ENCODE measurements at places on chromosomes 6 and 20. TPM values are rescaled to one million over a fixed set of nuclear protein-coding genes. Genes with fewer than 3 reads are reported as not detected.
A peak's percentile ranks its signal among the peaks of the same experiment; 100 is the strongest.

Gene PSMF1
- total RNA-seq: 127 TPM

Gene ULBP1
- 0.15 TPM for total RNA-seq

Gene FUCA2
- total RNA-seq: 7.8 TPM

Gene MYCT1
- total RNA-seq: 0.25 TPM

Gene TMEM244
- total RNA-seq: not detected

Gene SLC22A16
- not detected for total RNA-seq

Gene CTCFL
- total RNA-seq: not detected

Gene KIF25
- not detected for total RNA-seq

Gene GATA5
- not detected for total RNA-seq

Gene LY6G6D
- not detected for total RNA-seq

Gene TRIM26
- total RNA-seq: 57.2 TPM

GRCh38 chr6:170089963-170090362, 200.9 kb downstream of the DLL1 start:
- H3K4me1 ChIP-seq: peaks cover 18% of the 10 kb centered on the region
- peak overlapping the region; percentile 57 for H3K4me3 ChIP-seq
- peak overlapping the region; percentile 63 for H3K27ac ChIP-seq
- no peaks in the 10 kb centered on the region for H3K36me3 ChIP-seq
- DNase-seq: no peak

GRCh38 chr6:84007871-84008270, 25.7 kb upstream of the MRAP2 start:
- H3K27me3 ChIP-seq: no peaks in the 10 kb centered on the region
- H3K36me3 ChIP-seq: no peaks in the 10 kb centered on the region
- H3K4me3 ChIP-seq: no peak overlapping the region
- no peak for DNase-seq
- no peak overlapping the region for H3K27ac ChIP-seq

DNA sequence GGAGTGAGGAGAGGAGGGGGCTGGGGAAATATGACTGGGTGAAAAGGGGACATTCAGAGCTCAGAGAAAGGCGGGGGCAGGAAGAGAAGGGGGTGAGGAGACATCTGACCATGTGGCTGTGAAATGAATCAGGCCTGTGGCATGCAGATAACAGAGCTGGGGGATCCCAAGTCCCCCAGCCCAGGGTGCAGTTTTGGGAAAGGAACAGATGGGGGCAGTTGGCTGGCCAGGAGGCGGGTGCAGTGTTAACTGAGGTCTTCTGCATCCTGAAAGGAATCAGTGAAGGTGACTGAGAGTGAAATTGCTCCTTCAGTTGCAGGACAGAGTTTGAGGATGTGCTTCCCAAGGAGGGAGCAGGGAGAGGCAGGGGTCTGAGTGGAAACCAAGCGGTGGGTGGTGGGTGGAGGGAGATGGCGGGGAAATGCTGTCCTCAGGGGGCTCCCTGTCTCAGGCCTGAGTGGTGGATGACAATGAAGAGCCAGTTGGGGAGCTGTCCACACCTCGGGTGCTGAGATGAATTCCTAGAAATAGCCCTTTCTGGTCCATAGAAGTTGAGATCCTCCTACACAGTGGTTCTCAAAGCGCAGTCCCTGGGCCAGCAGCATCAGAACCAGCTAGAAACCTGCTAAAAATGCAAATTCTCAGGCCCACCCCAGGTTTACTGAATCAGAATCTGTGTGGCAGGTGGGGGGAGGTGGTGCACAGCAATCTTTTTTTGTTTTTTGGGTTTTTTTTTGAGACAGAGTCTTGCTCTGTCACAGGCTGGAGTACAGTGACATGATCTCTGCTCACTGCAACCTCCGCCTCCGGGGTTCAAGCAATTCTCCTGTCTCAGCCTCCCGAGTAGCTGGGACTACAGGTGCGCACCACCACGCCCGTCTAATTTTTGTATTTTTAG, 26.0 kb upstream of the CCDC167 start:
- H3K4me1 ChIP-seq: peaks cover 16% of the 10 kb centered on the region
- no peak for DNase-seq
- H3K27me3 ChIP-seq: no peaks in the 10 kb centered on the region
- H3K4me3 ChIP-seq: no peak overlapping the region
- no peaks in the 10 kb centered on the region for H3K36me3 ChIP-seq

DNA sequence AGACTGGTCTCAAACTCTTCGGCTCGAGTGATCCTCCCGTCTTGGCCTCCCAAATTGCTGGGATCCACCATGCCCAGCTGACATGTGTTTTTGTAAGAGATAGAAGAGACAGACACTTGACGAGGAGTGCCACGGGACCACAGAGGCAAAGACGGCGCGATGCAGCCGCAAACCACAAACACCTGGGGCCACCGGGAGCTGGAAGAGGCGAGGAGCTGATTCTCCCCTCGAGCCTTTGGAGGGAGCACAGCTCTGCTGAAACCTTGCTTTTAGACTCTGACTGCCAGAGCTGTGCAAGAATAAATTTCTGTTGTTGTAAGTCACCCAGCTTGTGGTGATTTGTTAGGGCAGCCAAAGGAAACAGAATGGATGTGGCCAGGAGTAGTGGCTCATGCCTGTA, 46.9 kb downstream of the TFAP2C start:
- no peak overlapping the region for H3K4me3 ChIP-seq
- no peak overlapping the region for H3K27ac ChIP-seq
- H3K36me3 ChIP-seq: no peaks in the 10 kb centered on the region
- no peaks in the 10 kb centered on the region for H3K27me3 ChIP-seq
- no peaks in the 10 kb centered on the region for H3K4me1 ChIP-seq

DNA sequence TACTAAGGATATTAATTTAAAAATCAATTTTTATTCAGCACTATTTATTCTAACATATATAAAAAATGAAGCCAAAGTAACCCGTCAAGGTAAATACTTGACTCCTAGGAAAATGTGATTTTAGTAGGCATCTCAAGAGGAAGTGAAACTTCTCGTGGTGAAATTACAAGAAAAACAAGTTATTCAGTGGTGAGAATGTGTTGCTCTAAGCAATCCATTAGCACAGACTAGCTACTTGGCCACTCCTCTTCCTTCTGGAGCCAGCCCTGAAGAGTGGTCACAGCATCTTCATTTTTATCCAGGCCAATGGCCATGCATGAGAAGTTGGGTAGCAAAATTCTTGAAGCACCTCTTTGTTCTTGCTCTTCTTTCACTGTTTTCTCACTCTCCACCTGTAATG, 40.4 kb upstream of the GFRAL start:
- no peaks in the 10 kb centered on the region for H3K27me3 ChIP-seq
- no peaks in the 10 kb centered on the region for H3K36me3 ChIP-seq
- H3K4me1 ChIP-seq: no peaks in the 10 kb centered on the region
- H3K4me3 ChIP-seq: no peak overlapping the region
- no peak overlapping the region for H3K27ac ChIP-seq

- peaks cover 6% of the 10 kb centered on the region for H3K36me3 ChIP-seq
- H3K4me3 ChIP-seq: no peak overlapping the region
- no peak overlapping the region for H3K27ac ChIP-seq
- DNase-seq: no peak
- H3K4me1 ChIP-seq: peaks cover 75% of the 10 kb centered on the region
- H3K27me3 ChIP-seq: no peaks in the 10 kb centered on the region
These were observed 10.9 kb downstream of the FYN start for GRCh38 chr6:111862314-111862713.

- H3K27ac ChIP-seq: no peak overlapping the region
- no peak overlapping the region for H3K4me3 ChIP-seq
- peaks cover 24% of the 10 kb centered on the region for H3K4me1 ChIP-seq
These were observed 194.1 kb downstream of the ARID1B start for GRCh38 chr6:156971153-156971885.

DNA sequence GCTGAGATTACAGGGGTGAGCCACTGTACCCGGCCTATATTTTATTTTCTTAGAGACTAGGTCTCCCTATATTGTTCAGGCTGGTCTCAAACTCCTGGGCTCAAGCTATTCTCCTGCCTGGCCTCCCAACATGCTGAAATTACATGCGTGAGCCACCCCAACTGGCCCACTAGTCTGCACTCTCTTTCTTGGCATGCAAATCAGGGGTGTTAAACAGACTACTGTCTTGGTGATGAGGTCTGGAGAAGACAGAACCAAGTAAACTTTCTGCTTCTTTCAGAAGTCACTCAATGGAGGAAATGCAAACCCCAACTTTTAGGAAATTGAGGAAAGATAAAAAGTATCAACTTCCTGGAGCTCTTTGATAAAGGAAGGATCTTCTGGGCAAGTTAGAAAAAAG, 8.0 kb upstream of the TUBB2B start:
- H3K4me3 ChIP-seq: no peak overlapping the region
- DNase-seq: no peak
- H3K4me1 ChIP-seq: peaks cover 2% of the 10 kb centered on the region
- H3K27ac ChIP-seq: no peak overlapping the region
- H3K36me3 ChIP-seq: no peaks in the 10 kb centered on the region

DNA sequence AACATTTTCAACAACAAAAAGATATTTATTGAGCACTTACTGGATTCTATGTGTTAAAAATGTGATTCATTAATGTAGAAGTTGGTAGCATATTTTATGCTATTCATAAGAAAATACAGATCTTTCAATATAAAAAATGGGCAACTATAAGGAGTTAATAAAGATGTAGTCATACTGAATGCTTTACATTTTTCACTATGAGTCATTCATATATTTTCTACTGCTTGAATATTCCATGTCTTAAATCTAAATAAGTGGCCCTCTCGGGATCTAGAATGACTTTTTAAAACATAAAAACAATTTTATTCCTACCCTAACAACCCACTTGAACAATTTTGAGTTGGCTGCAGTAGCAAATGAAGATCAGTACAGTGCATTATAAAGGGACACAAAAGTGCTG, 362.1 kb downstream of the PHF3 start:
- no peak for DNase-seq
- no peaks in the 10 kb centered on the region for H3K4me1 ChIP-seq
- no peaks in the 10 kb centered on the region for H3K27me3 ChIP-seq

DNA sequence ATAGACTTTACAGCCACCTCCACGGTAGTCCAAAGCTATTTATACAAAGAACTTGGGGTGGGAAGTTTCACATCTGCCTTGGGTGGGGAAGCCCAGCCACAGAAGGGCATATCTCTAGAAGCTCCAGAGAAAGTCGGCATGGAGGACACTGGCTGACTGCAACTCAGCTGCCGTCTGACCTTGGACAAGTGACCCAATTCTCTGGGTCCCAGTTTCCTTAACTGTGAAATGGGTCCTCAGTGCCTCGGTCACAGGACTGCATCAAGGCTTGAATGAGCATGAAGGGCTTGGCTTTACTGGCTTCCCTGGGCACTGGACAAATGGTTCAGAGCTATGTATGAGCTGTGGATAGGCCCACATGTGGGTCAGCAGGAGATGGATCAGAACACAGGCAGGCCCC, 58.6 kb downstream of the NOL4L start:
- peaks cover 19% of the 10 kb centered on the region for H3K36me3 ChIP-seq
- no peaks in the 10 kb centered on the region for H3K27me3 ChIP-seq
- H3K4me1 ChIP-seq: peaks cover 84% of the 10 kb centered on the region
- no peak overlapping the region for H3K4me3 ChIP-seq
- peak overlapping the region; percentile 71 for H3K27ac ChIP-seq

DNA sequence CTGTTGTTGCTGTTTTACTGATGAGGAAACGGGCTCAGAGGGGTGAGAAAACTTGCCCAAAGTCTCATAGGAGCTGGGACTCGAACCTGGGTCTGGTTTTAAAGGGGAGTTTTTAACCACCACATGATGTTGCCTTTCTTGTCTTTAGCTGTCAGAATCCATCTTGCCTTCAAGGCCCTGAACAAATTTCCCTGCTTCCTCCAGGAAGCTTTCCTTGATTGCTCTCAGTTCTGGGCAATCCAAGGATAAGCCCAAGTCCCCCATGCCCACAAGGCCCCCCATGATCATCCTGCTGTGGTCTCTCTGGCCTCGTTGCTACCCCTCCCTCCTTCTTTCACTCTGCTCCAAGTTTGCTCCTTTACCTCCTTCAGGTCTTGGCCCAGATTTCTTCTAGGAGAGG, 73.5 kb downstream of the CD40 start:
- no peak overlapping the region for H3K27ac ChIP-seq
- no peaks in the 10 kb centered on the region for H3K4me1 ChIP-seq
- peaks cover 38% of the 10 kb centered on the region for H3K27me3 ChIP-seq
- H3K4me3 ChIP-seq: no peak overlapping the region
- DNase-seq: no peak
- H3K36me3 ChIP-seq: no peaks in the 10 kb centered on the region

GRCh38 chr6:91352878-91353277, 766.0 kb upstream of the MAP3K7 start:
- no peak for DNase-seq
- H3K27me3 ChIP-seq: no peaks in the 10 kb centered on the region
- no peak overlapping the region for H3K27ac ChIP-seq
- H3K4me1 ChIP-seq: no peaks in the 10 kb centered on the region
- no peaks in the 10 kb centered on the region for H3K36me3 ChIP-seq

DNA sequence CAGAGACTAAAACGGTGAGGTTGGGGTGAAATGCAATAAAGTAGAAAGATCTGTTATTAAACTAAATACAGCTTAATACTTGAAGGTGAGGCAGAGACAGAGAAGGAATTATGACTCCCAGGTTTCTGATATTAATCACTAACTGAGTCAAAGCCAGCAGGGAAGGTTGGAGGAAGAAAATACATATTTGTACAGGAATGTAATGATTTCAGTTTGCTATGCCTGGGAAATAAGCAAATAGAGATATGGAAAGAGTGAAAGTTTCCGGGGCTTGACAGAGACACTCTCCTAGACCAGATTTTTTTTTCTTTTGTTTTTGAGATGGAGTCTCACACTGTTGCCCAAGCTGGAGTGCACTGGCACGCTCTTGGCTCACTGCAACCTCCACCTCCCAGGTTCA, 76.8 kb downstream of the PTPRK start:
- DNase-seq: no peak
- H3K4me3 ChIP-seq: no peak overlapping the region
- H3K27me3 ChIP-seq: no peaks in the 10 kb centered on the region
- no peaks in the 10 kb centered on the region for H3K4me1 ChIP-seq

GRCh38 chr20:454951-455350, 7.4 kb downstream of the TBC1D20 start:
- peaks cover 2% of the 10 kb centered on the region for H3K36me3 ChIP-seq
- DNase-seq: no peak
- H3K27me3 ChIP-seq: no peaks in the 10 kb centered on the region
- no peak overlapping the region for H3K4me3 ChIP-seq
- no peak overlapping the region for H3K27ac ChIP-seq

- no peak overlapping the region for H3K4me3 ChIP-seq
- H3K27me3 ChIP-seq: no peaks in the 10 kb centered on the region
- H3K36me3 ChIP-seq: peaks cover 2% of the 10 kb centered on the region
- no peak for DNase-seq
These were observed 16.6 kb downstream of the ZC3H12D start for GRCh38 chr6:149468179-149468578.

DNA sequence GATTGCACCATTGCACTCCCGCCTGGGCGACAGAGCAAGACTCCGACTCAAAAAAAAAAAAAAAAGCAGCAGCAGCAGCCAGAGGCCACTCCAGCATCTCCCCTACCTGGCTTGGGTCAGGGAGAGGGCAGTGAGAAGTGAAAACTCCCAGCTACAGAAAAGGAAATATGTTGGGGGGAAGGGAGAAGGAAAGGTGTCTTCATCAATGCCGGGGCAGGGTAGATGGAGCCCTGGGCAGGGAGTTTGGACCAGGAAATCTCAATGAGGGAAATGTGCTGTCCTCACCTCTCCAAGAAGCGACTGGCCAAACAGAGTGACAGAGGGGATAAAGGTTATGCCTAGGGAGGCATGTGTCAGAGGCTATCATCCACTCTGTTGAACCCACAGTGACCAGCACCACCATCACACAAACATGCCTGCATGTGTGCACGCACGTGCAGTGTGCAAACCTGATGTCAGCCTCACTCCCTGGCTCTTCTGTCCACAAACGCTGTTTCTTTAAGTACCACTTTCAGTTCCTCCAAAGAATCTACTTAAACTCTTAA, 887 bp upstream of the AIF1 start:
- no peaks in the 10 kb centered on the region for H3K36me3 ChIP-seq
- H3K27ac ChIP-seq: no peak overlapping the region
- no peak overlapping the region for H3K4me3 ChIP-seq
- DNase-seq: no peak
- H3K27me3 ChIP-seq: no peaks in the 10 kb centered on the region

All from T-cell (primary cell).